ENCODE measurements at places on chromosomes 7 and 10.
A peak's percentile ranks its signal among the peaks of the same experiment; 100 is the strongest.

GRCh38 chr7:31022726-31023125, 29.4 kb upstream of the ADCYAP1R1 start:
- DNase-seq = no peak

- DNase-seq = no peak
Observed at GRCh38 chr10:85961073-85961472, 405.5 kb downstream of the GRID1 start.

GRCh38 chr10:58475322-58476277, 37.1 kb upstream of the BICC1 start:
- DNase-seq = no peak

- DNase-seq = no peak
Observed at GRCh38 chr7:7761340-7761973, 43.0 kb upstream of the RPA3 start.

- no peak for DNase-seq
Observed at GRCh38 chr10:42769673-42770072, 12.9 kb upstream of the BMS1 start.

GRCh38 chr10:178208-178607, 43.0 kb downstream of the ZMYND11 start:
- DNase-seq = no peak

DNA sequence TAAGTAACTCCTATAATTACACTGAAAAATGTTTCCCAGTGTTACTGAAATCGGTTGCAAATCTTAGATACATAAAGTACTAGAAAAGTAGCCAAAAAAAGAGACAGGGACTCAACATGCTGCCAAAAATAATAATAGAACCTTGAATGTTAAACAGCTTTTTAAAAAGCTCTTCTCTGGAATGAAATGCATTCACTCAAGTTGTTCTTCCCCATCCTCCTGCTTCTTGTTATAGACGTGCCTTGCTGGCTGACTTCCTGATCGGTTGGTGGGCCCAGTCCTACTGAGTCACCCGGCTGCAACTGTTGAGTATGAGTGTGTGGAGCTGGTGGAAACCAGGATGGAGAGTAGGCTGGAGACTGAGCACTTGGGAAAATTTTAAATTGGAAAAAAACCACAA, 30.6 kb upstream of the RAPGEF5 start:
- no peak for DNase-seq

DNA sequence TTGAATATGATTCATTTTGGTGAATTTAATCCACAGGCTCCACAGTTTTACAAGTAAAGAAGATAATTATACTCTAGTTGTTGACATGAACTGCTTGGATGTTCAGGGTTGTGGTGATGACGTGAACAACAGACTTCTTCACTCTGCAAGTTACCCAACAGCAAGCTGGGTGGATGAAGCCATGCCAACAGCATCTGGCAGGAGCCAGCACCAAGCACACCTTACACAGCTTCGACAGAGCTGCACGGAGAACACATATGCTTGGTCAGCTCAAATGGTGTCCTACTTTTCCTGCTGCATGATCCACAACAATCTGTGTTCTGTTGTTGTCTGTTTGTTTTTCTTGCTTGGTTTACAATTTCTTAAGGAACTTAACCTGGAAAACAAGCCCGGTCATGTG, 9.8 kb downstream of the NOD1 start:
- DNase-seq = no peak

DNA sequence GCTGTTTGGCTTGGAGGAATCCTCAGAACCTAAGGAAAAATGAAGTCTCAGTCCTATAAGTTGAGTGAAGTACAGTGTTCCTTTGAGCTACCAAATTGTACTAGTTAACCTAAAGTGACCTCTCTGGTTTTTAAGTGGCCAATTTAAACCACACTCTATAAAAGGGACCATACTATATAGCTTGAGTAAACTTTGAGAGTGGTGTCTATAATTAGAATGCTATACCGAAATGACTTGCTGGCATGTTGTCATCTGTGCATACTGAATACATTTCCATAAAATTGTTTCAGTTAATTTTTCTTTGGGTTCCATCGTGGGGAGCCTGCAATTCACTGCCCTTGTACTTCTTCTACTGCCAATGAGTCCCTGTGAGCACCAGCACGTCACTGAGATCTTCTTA, 151.1 kb downstream of the DKK1 start:
- DNase-seq = no peak

DNA sequence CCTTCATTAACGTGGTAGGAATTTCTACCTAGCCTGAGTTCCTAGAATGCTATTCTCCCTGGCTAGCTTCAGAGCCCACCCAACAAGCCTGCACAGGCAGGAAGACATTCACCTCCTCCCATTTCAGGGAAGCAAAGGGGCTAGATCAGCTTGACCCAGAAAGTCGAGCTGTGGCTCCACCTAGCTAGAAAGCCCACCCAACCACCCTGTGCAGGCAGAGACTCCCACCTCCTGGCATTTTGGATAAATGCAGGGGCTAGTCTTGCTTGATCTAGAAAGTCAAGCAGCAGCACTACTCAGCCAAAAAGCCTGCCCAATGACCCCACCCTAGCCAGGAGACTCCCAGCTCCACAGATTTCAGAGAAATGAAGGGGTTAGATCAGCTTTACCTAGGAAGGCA, 479.5 kb downstream of the SDK1 start:
- DNase-seq = no peak

DNA sequence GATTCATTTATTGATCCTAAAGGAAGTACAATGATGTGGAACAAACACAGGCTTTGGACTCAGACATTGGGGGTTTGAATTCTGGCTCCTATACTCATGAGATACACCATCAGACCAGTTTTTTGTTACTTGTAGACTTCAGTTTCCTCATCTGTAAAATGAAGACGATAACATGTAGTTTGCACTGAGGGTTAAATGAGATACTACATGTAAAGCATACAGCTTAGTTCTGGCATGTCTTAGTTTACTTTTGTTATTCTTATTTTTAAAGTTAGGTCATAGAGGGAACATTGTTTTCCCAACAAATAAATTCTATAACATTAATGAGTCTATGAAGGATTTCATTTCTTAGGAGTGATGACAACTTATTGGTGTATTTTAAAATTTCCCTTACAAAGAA, 183.5 kb upstream of the FAM3C start:
- no peak for DNase-seq

GRCh38 chr7:67788669-67789068, 792.0 kb downstream of the TYW1 start:
- DNase-seq = no peak

DNA sequence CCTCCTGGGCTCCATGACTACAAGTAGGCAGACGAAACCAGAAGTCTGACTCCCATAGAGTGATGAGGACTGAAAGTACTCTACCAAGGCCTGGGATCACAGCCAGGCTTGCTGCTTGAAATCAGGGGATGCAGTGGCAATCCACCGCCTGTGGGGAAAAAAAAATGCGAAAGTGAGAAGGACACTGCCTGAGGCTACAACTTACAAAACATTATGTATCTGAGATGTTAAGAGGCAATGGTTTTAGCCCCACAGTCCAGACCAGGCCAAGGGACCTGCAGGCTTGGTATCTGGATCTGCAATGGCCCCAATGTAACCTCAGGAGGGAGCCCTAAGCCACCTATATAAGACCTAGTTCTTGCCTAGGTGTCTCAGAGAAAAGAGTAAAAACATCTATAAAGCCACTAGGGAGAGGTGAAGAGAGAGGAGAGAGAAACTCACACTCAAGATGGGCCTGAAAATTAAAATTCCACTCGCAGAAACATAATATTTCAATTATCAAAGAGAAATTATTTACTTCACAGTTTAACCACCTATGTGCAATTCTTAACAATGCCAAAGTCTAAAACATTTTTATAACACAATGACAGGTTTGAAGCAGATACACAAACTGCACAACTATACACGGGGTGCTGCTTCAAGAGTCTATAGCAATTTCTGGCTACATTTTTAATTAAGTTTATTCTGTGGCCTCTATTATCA, 13.9 kb downstream of the DNAJC1 start:
- DNase-seq = no peak

- no peak for DNase-seq
Observed at GRCh38 chr10:20885678-20886077, 11.4 kb downstream of the NEBL start.

GRCh38 chr10:98338896-98339295, 70.9 kb upstream of the LOXL4 start:
- DNase-seq = no peak

- no peak for DNase-seq
Observed at GRCh38 chr10:11689945-11690736, 52.0 kb upstream of the ECHDC3 start.

DNA sequence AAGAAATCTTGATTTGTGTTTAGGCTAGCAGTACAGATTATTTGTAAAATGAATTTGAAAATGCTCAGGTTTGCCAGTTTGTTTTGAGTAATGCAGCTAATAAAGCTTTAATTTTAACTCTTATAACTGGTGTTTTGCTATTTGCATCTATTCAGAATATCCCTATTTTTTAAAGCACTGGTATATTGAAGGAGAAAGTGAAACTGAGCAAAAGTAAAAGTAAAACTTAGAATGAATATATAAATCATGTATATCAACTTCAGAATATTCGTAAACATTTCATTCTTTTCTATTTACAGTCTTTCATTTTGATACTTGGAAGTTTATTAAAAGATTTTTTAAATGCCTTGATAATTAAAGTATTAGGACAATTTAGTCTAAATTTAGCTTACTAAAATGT, 26.2 kb downstream of the TASOR2 start:
- no peak for DNase-seq

- DNase-seq = no peak
Observed at GRCh38 chr10:109773288-109774120, 149.8 kb downstream of the XPNPEP1 start.

GRCh38 chr7:92798517-92799249, 37.7 kb downstream of the CDK6 start:
- DNase-seq = no peak

- no peak for DNase-seq
Observed at GRCh38 chr7:94348142-94348541, 46.6 kb upstream of the COL1A2 start.

- no peak for DNase-seq
Observed at GRCh38 chr10:113666682-113667252, 2.9 kb upstream of the NRAP start.

DNA sequence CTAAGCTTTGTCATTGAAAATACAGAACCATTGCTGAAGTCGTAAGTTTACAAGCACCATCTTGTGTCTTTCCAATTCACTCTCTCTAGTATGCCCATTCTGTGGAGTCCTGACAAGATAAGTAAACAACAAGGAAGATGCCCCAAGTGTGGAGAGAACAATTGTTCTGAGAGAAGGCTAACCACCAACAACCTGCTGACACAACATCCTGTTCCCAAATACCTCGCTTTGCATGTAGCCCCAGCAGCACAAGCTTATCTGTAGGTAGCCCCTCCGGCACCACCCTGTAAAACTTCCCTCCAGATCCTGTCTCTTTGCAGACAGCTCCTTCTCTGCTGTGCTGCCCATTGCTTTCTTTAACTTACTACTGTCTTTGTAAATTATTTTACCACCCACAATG, 233.3 kb upstream of the AOAH start:
- no peak for DNase-seq

DNA sequence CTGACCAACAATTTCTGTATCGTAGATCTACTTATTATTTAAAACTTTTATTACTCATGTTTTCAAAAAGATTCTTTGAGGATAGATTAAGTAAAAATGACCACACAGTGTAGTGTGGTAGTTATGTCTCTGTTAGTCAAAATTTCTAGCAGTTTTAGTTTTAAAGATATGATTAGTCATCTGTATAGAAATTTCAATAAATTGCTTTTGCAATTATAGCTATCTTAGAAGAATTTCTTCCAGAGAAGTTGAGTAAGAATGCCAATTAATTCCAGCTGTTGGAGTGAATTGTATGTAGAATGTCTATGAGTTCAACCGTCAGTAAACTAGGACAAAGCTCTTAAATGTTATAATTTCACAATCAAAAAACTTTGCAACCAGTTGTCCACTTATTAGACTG, 229.7 kb downstream of the CDK14 start:
- DNase-seq = no peak

DNA sequence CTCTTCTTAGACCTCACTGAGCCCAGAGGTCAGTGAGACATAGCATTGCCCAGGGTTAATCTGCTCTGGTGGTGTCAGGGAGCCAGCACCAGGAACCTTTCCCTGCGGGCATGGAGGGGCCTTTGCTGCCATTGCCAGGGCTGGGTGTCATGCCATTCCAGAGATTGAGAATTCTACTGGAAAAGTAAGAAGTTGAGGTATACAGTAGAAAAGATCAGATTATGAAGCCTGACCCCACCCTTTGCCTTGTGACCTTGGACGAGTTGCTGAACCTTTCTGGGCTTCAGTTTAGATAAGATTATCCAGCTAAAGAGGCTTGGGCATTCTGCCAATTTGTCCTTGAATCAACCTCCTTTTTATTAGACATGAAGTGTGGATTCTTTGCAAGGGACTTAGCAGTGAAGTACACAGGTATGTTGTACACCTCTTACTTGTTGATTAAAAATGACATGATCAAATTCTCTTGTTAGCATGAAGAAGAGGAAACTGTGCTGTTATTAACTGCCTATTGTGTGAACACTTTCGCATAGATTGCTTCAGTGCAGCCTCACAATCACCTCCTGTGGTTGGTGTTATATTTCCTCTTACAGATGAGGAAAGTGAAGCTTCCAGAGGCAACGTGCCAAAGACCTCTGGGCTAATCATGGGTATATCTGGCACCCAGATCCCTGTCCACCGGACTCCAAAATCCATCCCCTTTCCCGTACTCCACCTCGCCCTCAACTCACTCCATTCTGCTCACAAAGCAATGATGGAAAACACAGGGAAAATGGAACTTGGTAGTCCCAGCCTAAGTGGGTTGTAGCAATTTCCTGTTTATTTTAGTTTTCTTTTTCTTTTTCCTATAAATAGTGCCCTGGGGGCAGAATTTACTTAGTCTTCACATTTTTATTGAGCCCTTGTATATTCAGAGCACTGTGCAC, 151.3 kb downstream of the CAMK1D start:
- peak; percentile 62 for DNase-seq

DNA sequence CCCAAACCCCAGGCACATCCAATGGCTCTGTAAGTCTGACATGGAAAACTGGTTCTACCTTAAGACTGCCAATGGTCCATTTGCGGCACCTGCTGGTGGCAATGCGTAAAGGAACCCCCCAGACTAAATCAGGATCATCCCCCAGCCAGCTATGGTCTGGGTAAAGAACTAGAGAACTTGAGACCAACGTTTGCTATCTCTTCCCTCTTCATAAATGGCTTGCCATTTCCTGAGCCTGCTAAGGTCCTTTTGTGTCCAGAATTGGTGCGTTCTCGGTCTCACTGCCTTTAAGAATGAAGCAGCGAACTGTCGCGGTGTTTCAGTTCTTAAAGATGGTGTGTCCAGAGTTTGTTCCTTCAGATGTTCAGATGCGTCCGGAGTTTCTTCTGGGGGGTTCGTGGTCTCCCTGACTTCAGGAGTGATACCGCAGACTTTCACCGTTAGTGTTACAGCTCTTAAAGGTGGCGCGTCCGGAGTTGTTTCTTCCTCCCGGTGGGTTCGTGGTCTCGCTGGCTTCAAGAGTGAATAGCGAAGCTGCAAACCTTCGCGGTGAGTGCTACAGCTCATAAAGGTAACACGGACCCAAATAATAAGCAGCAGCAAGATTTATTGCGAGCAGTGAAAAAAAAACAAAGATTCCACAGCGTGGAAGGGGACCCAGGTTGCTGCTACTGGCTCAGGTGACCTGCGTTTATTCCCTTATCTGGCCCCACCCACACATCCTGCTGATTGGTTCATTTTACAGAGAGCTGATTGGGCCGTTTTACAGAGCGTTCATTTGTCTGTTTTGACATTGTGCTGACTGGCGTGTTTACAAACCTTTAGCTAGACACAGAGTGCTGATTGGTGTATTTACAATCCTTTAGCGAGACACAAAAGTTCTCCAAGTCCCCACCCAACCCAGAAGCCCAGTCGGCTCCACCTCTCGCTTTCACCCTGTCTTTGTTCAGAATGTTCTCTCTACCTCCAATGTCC, 95.4 kb downstream of the ELMO1 start:
- DNase-seq = no peak

- DNase-seq = no peak
Observed at GRCh38 chr10:3382092-3382491, 209.5 kb upstream of the PITRM1 start.
